ENCODE measurements at places on chromosomes 12 and 14.

DNA sequence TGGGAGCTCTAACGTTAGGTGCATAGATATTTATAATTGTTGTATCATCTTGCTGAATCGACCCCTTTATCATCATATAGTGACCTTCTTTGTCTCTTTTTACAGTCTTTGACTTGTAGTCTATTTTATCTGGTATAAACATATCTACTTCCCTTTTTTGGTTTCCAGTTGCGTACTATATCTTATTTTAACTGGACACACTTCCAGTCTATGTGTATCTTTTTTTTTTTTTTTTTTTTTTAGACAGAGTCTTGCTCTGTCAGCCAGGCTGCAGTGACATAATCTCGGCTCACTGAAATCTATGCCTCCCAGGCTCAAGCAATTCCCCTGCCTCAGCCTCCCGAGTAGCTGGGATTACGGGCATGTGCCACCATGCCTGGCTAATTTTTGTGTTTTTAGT, 41.9 kb upstream of the ZFP36L1 start:
- DNase-seq: no peak

DNA sequence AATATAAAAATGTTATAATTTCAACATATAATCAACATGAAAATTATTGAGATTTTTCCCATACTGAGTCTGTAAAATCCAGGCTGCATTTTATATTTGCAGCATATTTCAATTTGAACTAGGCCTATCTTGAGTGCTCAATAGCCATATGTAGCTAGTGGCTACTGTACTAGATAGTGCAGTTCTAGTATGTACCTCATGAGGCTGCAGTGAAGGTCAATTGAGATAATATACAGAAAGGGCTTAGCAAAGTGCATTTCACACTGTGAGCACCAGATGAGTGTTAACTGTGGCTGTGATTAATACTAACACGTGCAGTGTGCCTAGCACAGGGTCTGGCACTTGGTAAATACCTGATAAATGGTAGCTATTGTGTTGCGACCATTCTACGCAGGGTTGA, 5.4 kb upstream of the SLC22A17 start:
- no peak for DNase-seq

DNA sequence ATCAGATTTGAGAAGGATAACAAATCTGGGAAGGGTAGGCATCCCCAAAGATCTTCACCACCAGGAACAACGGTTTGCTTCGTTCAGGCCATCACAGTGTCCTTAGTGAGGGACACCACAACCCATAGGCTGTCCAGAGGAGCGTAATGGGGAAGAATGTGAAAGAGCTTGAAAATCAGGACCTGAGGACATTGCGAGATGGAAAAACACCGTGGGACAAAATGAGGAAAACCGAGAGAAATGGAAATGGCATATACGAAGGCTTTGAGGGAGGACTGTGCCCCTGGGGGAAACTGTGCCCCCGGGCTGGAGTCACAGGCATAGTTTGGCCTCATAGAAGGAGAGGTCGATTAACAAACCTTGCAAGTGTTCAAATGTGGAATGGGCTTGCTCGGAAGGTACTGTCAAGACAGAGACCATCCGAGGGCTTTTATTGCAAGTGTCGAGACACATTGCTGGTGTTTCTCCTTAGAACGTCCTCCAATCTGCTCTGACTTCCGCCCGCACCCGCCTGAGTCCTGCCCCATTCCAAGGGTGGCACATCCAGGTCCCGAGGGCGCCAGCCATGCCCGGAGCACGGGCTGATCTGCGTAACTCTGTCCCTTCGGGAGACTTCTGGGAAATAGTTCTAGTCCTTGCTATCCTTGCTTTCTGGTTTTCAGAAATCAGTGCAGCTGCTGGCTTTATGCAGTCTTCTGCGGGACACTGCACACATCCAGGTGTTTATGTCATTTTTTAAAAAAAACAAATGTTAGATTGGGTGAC, 885 bp upstream of the PALS1 start:
- DNase-seq: peak; percentile 1

- no peak for DNase-seq
Observed at GRCh38 chr14:101098641-101099040, 195.1 kb upstream of the RTL1 start.

DNA sequence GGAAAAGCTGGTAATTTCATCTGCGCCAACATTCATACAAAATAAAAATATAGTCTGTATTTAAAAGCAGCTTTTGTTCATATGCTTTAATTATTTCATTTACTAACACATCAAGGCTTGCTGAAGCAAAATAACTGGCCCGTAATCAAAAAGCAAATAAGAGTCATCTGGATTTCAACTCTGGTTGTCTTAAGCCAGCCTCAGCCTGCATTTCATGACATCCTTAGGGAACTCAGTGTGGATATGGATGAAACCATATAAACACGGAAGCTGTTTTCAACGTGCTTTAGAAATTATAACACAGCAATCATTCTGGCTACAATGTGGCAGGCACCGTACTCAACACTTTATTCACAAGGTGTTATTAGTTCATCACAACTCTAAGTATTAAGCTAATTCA, 852 bp downstream of the COX16 start:
- DNase-seq: no peak

GRCh38 chr14:33249233-33249820, 310.6 kb downstream of the NPAS3 start:
- no peak for DNase-seq

DNA sequence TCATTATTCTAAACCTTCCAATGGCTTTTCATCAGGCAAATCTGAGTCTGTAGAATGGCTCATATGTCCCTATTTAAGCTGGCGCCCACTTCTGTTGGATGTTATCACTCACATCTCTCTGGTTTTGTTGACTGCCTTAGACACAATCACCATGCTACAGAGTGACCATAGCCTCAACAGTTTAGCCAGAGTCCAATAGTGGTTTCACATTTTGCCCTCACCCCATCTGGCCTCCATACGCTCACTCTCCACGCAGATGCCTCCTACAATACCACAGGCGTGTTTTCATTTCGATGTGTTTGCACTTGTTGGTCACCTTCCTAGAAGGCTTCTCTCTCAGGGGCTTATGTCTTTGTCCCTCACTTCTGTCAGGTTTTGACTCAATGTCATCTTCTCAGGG, 3.4 kb downstream of the KLRB1 start:
- no peak for DNase-seq

GRCh38 chr12:2198005-2198501, 145.3 kb downstream of the CACNA1C start:
- DNase-seq: no peak

GRCh38 chr12:57390174-57390573, 40.7 kb downstream of the R3HDM2 start:
- no peak for DNase-seq

GRCh38 chr14:61260939-61261776, 20.0 kb downstream of the TMEM30B start:
- no peak for DNase-seq

DNA sequence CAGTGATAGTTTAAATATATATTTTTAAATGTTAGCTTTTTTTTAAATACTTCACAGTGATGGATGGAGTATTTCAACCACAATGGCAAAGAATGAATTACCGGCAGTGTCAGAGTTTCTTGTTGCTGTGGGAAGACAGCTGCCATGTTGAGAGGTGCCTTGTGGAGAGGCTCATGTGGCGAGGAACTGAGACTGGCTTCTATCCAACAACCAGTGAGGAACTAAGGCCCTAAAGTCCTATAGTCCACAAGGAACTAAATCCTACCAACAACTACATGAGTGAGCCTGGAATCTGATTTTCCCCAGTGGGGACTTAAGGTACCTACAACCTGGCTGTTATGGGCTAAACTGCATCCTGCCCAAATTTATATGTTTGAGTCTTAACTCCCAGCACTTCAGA, 220.2 kb upstream of the PLEKHG7 start:
- no peak for DNase-seq

- no peak for DNase-seq
Observed at GRCh38 chr12:80269803-80270552, 170.6 kb downstream of the OTOGL start.

GRCh38 chr12:57370696-57371095, 60.1 kb downstream of the R3HDM2 start:
- DNase-seq: no peak

DNA sequence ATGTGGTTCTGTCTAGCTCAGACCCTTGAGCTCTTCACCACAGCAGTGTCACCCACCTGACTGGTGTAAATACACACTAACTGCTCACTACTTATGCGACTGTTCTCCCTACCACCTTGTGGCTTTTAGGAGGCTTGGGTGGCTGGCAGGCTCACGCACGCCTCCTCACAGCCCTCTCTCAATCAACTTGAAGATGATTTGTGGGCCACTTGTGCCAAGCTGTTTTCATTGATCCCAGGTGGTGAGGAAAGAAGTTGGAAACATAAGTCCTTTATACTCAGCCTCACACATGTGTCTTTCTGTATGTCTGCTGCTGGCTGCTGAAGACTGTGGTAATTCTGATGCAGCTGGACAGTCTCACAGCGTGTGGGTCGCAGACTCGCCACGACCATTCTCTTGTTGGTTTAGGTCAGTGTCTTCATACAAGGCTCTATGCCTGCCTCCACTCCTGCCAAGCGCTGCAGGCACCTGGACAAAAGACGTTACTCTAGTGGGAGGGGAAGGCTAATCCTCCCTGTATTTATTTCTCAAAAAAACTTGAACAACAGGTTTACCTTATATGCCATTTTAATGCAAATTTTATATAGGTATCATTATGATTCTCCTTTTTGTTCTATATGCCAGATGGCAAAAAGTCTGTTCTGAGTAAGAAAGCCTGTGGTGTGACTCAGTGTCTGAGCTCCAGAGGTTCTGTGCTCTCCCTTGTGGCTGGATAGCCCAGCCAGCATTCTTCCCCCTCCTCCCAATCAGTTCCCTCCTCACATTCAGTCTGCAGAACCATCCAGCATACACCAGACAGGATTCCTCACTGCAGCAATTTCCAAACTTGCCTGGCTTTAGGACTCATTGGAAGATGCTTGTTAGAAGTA, 115.6 kb downstream of the DIP2B start:
- DNase-seq: no peak

DNA sequence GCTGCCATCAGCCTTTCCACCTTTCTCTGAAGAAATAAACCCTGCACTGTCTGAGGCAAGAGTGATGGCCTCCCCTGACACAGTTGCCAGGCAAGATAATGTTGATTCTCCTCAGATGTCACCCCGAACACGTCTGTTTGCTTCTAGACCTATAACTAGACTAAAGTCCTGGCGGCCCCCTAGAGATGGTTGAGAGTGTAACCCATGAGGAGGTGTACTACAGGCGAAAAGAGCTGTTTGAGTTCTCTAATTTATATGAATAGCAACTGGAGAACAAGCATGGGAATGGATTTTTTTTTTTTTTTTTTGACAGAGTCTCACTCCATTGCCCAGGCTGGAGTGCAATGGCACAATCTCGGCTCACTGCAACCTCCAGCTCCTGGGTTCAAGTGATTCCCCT, 33.0 kb upstream of the ATF7IP start:
- no peak for DNase-seq

- DNase-seq: no peak
Observed at GRCh38 chr14:24231263-24232120, 675 bp downstream of the NEDD8 start.

DNA sequence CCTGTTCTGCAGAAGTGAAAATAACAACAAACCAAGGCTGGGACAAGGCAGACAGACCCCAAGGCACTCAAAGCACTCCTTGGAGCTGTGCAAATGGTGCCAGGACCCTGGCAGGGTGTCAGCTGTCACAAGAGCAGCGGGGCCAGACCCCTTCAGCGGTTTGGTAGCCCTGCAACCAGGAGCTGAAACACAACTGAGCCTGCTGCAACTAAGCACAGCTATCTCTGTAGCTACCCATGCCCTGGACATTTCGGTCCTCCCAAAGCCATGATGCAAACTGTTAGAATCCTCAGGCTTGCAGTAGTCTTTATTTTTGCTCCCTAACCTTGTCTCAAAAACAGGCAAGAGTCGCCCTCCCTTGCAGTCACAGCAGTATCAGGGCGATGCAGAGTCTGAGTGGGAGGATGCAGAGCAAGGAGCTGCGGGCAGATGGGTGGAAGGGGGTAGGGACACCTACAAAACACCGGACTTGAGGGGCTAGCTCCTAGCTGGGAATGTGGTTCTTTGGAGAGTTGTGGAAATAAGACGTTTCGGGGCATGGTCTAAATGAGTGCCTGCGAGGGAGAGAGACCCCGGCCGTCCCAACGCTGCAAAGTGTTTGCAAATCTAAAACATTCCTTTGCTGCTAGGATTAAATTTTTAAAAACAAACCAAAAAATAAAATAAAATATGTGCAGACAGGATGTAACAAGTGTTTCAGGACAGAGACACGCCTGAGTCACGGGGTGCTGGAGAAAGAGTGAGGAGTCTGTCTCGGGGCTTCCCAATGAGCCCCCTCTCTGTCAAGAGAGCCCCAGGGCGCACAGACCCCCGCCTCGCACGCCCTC, 1.0 kb downstream of the NUAK1 start:
- no peak for DNase-seq

DNA sequence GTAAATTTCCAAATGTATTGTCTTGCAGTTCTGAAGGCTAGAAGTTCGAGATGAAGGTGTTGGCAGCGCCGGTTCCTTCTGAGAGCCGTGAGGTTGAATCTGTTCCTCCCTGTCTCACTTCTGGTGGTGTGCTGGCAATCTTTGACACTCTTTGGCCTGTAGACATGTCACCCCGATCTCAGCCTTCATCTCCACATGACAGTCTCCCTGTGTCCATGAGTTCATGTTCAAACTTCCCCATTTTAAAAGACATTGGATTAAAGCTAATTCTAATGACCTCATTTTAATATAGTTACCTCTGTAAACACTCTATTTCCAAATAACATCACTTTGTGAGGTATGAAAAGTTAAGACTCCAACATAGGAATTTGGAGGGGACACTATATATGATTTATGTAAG, 4.1 kb upstream of the RBM19 start:
- no peak for DNase-seq

DNA sequence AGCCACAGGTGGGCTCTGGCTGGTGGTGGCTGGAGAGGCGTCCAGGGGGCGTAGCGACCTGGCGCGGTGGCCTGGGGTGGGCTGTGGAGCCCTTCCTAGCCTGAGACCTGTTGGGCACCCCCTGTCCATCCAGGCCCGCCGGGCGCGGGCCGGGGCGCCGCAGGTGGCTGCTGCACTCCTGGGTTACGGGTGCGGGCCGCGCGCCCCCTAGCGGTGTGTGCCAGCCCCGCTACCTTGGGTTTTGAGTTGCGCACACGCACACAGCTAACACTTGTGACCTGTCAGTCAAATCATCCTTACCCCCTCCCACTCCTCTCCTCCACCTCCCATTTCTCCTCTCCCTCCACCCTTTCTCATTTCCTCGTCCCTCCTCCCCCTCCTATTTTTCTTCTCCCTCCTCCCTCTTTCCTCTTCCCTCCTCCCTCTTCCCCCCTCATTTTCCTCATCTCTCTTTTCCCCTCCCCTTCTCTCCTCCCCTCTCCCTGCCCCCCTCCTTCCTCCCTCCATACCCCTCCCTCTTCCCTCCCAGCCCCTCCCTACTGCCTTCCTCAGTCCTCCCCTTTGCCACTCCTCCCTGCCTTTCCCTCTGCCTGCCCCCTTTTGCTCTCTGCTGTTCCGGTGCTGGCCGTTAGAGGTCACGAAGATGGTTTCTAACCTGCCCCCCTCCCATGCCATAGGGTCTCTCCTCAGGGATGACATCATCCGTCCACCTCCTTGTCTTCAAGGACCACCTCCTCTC, 2.3 kb downstream of the MEG3 start:
- no peak for DNase-seq

- DNase-seq: no peak
Observed at GRCh38 chr12:101010896-101011295, 199.1 kb downstream of the SLC5A8 start.

Measured in activated T-cell treated with anti-CD3 and anti-CD28 coated beads for 4 hours (primary cell).